Activated CD4-positive, alpha-beta T cell treated with anti-CD3 and anti-CD28 coated beads, Interleukin-2, amount 10 ng/mL, durations not matched to agents 7 days and 5 days (primary cell): ENCODE measurements at places on chromosomes 1 and 21. TPM values are rescaled to one million over a fixed set of nuclear protein-coding genes. Genes with fewer than 3 reads are reported as not detected.
A peak's percentile ranks its signal among the peaks of the same experiment; 100 is the strongest.

DNA sequence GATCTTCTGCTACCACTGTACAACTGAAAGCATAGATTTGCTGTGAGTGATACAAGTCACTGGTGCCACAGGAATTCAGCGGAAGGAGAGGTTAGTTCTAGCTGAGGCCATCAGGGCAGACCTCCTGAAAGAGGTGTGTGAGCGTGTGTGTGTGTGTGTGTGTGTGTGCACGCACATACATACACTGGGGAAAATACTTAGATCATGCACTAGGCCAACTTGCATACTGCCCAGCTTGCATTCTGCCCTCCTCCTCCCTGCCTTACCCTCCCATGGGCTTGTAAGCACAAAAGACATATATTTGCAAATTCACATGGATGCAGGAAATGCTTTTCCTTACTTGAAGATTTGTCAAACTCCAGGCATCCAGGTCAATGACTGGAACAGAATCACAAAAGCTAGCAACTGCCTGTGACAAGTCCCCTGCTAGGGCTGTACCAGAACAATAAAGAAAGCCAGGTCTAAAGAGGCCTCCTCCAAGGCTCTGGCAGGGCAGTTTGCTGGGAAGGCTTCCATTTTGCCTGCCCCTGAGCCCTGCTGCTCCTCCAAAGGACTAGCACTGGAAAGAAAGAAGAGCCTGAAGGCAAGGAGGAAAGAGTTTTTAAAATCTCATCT is 23.2 kb downstream of the PLEKHA6 start:
- DNase-seq = no peak
- no peaks in the 10 kb centered on the region for H3K27me3 ChIP-seq
- no peaks in the 10 kb centered on the region for H3K4me1 ChIP-seq
- H3K27ac ChIP-seq = no peak overlapping the region

GRCh38 chr1:62283986-62284385 is 35.2 kb downstream of the KANK4 start:
- DNase-seq = no peak
- no peaks in the 10 kb centered on the region for H3K36me3 ChIP-seq
- no peaks in the 10 kb centered on the region for H3K4me1 ChIP-seq
- no peak overlapping the region for H3K4me3 ChIP-seq
- H3K27me3 ChIP-seq = peaks cover 29% of the 10 kb centered on the region

GRCh38 chr1:32782086-32782485 is 35.1 kb downstream of the YARS1 start:
- H3K27ac ChIP-seq = no peak overlapping the region
- DNase-seq = no peak
- H3K27me3 ChIP-seq = no peaks in the 10 kb centered on the region
- H3K36me3 ChIP-seq = peaks cover 58% of the 10 kb centered on the region
- no peak overlapping the region for H3K4me3 ChIP-seq
- peaks cover 3% of the 10 kb centered on the region for H3K4me1 ChIP-seq

DNA sequence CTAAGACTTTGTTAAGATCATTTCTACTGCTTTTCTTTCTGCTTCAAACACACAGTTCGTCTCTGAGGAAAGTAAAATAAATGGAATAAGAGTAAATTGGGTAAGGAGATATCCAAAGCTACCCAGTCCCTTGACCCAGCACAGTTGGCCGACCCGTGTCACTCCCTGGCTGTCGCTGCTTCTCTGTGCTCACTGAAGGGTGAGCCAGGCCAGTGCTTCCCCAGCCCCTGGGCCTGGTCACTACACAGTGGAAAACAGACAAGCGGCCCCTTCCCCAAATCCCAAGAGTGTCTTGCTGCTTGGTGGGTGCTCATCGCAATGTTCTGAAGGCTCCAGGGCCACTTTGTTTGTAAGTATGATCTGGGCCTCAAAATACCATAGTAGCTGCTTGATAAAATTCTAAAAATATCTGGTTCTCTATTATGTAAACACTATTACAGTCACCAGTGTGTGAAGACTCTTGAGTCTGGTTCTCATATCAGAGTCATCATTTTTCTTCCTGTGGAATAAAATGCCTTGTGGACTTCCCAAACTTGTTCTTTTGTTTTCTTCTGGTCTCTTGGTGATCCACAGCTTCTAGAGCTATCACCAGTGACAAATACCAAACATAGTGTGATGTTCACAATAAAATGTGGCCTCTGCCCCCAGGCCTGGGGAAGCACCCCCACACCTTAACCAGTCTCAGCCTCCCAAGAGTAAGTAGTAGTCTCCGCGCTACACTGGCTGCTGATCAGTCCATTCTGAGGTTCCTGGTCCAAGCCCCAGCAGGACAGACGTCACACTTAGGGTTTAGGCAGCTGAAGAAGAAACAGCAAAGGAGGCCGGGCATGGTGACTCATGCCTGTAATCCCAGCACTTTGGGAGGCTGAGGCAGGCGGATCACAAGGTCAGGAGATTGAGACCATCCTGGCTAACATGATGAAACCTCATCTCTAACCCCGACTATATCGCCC is 106.2 kb downstream of the DHRS3 start:
- H3K27me3 ChIP-seq = no peaks in the 10 kb centered on the region
- peaks cover 47% of the 10 kb centered on the region for H3K36me3 ChIP-seq
- H3K4me1 ChIP-seq = peaks cover 47% of the 10 kb centered on the region
- peak overlapping the region; percentile 77 for H3K4me3 ChIP-seq
- no peak for DNase-seq

The TTC39A gene
- total RNA-seq = not detected

The TTC3 gene
- total RNA-seq = 52.5 TPM

DNA sequence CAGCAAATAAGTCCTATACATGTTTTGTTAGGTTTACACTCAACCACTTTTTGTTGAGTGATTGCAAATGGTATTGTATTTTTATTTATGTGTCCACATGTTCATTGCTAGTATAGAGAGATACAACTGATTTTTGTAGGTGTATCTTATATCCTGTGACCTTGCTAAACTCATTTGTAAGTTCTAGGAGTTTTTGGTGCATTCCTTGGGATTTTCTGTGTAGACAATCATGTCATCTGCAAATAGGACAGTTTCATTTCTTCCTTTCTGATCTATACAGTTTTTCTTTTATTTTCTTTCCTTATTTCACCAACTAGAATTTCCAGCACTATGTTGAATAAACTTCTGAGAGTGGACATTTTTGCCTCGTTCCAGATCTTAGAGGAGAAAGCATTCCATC is 16.5 kb upstream of the BATF3 start:
- peaks cover 3% of the 10 kb centered on the region for H3K27me3 ChIP-seq
- DNase-seq = no peak
- no peak overlapping the region for H3K4me3 ChIP-seq
- H3K36me3 ChIP-seq = peaks cover 3% of the 10 kb centered on the region

- no peaks in the 10 kb centered on the region for H3K27me3 ChIP-seq
- peak overlapping the region; percentile 7 for H3K27ac ChIP-seq
- DNase-seq = peak; percentile 7
- H3K4me3 ChIP-seq = no peak overlapping the region
- peaks cover 30% of the 10 kb centered on the region for H3K4me1 ChIP-seq
- peaks cover 52% of the 10 kb centered on the region for H3K36me3 ChIP-seq
Observed at GRCh38 chr1:243286409-243287122, 30.7 kb downstream of the SDCCAG8 start.

DNA sequence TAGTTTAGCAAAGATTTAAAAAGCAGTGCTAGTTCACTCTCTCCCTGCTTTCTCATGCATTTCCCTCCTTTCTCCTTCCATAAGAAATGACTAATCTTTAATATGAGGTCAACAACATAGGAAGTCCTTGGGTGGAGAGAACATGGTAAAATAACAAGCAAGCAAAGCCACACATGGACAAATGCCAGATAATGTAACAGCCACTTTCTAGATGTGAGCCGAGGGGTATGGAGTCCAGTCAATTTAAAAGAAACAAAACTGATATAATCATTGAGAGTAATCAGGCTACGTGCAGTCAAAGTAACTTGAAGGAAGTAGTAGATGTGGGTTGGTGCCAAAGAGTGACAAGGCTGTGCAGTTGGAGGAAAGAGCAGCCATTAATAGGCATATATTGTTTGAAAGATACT is 69.6 kb downstream of the DUSP10 start:
- no peak for DNase-seq
- H3K27me3 ChIP-seq = peaks cover 3% of the 10 kb centered on the region
- no peak overlapping the region for H3K27ac ChIP-seq
- H3K4me1 ChIP-seq = peaks cover 2% of the 10 kb centered on the region

- H3K4me1 ChIP-seq = no peaks in the 10 kb centered on the region
- no peaks in the 10 kb centered on the region for H3K36me3 ChIP-seq
- DNase-seq = no peak
- no peak overlapping the region for H3K4me3 ChIP-seq
- no peaks in the 10 kb centered on the region for H3K27me3 ChIP-seq
- no peak overlapping the region for H3K27ac ChIP-seq
Observed at GRCh38 chr1:38118976-38119375, 72.4 kb upstream of the POU3F1 start.

DNA sequence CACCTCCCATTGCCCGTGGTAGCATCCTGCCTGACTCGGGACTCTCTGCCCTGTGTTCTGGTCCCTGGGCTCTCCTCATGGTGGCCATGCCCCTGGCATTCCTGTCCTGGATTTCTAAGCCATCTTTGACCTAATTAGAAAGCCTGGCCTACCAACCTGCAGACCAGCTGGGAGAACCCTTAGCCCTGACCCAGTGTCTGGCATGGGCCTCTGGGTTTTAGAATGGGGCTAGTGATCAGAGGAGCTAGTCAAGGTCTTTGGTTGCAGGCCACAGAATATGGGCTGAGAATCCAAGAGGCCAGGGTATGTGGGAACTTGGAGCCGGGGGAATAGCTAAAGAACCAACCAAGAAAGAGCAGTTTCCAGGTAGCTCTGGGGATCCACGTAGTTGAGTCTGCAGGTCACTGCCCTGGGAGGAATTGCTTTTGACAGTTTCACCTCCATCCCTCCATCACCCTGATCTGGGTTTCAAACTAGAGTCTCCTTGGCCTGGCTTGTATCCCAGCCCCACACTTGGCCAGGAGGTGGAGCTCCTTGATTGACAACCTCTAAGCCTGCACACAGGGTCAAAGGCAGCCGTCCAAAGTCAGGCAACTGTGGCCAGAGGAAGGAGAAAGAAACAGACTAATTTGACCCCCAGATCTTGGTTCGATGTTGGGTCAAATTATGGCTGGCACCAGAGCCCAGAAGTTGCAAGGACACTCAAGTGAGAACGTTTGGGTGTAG is 54.7 kb upstream of the ABCG1 start:
- H3K4me3 ChIP-seq = no peak overlapping the region
- no peak overlapping the region for H3K27ac ChIP-seq
- H3K4me1 ChIP-seq = peaks cover 38% of the 10 kb centered on the region
- no peaks in the 10 kb centered on the region for H3K27me3 ChIP-seq
- DNase-seq = peak; percentile 67
- H3K36me3 ChIP-seq = no peaks in the 10 kb centered on the region

DNA sequence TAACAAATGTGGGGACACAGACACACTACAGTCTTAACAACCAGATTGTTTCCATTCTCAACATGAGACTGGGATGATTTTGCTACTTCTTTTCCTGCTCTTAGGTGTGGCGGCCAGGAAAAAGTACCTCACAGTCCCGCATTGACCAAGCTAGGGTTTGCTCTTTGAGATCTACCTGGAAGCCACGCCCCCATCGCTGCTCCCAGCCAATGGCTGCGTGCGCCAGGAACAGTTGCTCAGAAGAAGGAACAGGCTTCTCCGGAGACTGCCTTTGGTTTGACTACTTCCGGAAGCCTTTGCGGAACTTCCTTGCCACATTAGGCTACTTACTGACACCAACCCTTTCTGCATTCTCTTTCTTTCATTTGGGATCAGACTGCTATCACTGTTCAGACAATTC is 44.2 kb upstream of the PLD5 start:
- no peaks in the 10 kb centered on the region for H3K4me1 ChIP-seq
- no peaks in the 10 kb centered on the region for H3K36me3 ChIP-seq
- H3K27ac ChIP-seq = no peak overlapping the region
- no peak for DNase-seq

GRCh38 chr1:42321731-42322130 is 13.3 kb downstream of the FOXJ3 start:
- H3K27me3 ChIP-seq = no peaks in the 10 kb centered on the region
- no peak for DNase-seq
- no peak overlapping the region for H3K4me3 ChIP-seq
- H3K4me1 ChIP-seq = peaks cover 66% of the 10 kb centered on the region
- peak overlapping the region; percentile 37 for H3K27ac ChIP-seq

DNA sequence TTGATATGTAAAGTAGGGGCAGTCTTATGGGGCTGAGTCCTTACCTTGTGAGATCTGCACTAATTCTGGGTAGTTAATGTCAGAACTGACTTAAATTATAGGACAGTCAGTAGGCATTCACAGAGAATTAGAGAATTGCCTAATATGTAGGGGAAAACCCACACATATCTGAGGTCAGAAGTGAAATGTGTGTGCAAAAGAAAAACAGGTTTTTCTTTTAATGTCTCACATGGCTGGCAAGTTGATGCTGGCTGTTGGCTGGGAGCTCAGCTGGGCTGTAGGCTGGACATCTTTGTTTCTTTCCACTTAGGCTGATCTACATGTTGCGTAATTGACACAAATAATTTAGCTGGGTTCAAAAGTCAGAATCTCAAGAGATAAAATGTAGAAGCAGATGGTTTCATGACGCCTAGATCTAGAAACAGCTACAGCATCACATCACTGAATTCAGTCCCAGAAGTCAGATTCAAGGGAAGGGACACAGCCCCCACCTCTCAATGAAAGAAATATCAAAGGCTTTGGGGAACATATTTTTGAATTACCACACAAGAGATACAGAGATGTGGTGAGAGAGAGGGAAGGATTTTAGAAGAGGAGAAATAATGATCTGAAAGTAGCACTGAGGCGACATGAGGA is 98.9 kb downstream of the TNFSF18 start:
- peaks cover 11% of the 10 kb centered on the region for H3K4me1 ChIP-seq
- H3K27me3 ChIP-seq = peaks cover 15% of the 10 kb centered on the region
- no peak overlapping the region for H3K27ac ChIP-seq
- H3K36me3 ChIP-seq = no peaks in the 10 kb centered on the region

The TMPRSS15 gene
- total RNA-seq = not detected

The KRTAP21-2 gene
- not detected for total RNA-seq

DNA sequence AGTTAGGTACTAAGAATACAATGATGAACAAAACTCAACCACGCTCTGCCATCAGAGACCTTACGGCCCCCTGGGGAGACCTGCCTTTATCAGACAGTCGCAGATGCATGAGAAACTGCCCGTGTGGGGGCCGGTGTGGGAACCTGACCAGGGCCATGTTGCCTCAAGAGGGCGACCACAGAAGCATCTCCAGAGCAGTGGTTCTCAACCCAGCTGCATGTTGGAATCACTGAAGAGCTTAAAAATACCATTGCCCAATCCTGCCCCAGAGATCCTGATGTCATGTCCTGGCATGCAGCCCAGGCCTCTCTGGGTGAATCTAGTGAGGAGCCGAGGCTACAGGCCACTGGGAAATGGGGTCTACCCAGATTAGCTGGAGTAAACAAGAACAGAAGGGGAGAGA is 108.7 kb downstream of the PRDM2 start:
- no peak overlapping the region for H3K27ac ChIP-seq
- H3K27me3 ChIP-seq = no peaks in the 10 kb centered on the region
- peaks cover 24% of the 10 kb centered on the region for H3K4me1 ChIP-seq
- no peak overlapping the region for H3K4me3 ChIP-seq
- no peak for DNase-seq
